ENCODE measurements at places on chromosomes 16 and 17. TPM values are rescaled to one million over a fixed set of nuclear protein-coding genes. Genes with fewer than 3 reads are reported as not detected.

The C17orf100 gene
- 1.5 TPM for total RNA-seq

The SEPHS2 gene
- 61.4 TPM for total RNA-seq

The RPGRIP1L gene
- total RNA-seq, result 6.5 TPM

The MYL11 gene
- 0.83 TPM for total RNA-seq

The ERAL1 gene
- 43.0 TPM for total RNA-seq

The PROCA1 gene
- 4.5 TPM for total RNA-seq

The KRT24 gene
- not detected for total RNA-seq

The DLX4 gene
- 0.87 TPM for total RNA-seq

The ALDH3A1 gene
- 0.14 TPM for total RNA-seq

DNA sequence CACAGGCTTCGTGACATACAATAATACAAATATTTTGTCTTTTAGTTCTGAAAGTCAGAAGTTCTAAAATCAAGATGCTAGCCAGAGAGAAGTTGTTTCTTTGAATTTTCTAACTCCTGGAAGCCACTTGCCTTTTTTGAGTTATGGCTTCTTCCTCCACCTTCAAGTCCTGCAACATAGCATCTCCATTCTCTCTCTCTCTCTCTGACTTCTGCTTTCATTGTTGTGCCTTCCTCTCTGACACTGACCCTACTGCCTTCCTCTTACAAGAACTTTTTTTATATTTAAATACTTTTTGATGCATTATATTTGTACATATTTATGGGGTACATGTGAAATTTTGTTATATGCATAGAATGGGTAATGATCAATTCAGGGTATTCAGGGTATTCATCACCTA is 205.9 kb downstream of the MAP2K6 start:
- DNase-seq, result no peak

DNA sequence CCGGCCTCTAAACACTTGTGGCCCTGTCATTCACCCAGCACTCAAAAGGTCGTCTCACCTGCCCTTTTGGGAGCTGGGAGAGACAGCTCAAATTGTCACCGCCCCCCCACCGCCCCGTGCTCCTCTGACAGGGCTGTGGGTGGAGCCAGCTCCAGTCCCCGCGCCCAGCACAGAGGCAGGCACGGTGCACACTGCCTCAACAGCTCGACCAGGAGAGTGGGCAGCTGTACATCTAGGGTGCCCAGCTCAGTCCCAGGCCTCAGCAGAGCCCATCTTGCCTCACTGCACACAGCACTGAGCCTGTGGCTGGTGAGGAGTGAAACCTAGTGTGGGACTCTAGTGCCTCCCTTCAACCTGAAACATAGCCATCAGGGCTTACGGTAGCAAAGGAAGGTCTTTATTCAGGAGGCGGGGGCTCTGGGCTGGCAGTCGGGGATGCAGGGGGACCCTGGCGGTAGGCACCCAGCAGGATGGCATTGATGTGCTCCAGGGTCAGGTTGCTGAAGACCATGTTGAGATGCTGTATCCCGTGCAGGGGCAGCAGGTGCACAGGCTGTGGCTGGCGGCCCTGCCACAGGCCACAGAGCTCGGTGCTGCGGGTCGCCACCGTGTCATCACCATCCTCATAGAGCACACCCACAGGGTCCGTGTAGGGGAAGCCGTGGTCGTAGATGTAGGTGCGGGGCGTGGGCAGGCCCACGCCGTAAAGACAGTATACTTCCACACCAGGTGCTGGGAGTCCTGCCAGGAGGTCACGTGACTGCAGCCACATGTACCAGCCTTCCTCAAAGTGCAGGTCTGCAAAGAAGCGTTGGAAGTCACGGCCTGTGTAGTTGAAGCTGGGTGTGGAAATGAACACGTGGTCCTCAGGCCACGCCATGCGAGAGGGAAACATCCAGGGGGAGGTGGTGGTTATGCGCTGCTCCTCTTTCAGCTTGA is 3.1 kb upstream of the PSMB10 start:
- DNase-seq, result peak; percentile 66

DNA sequence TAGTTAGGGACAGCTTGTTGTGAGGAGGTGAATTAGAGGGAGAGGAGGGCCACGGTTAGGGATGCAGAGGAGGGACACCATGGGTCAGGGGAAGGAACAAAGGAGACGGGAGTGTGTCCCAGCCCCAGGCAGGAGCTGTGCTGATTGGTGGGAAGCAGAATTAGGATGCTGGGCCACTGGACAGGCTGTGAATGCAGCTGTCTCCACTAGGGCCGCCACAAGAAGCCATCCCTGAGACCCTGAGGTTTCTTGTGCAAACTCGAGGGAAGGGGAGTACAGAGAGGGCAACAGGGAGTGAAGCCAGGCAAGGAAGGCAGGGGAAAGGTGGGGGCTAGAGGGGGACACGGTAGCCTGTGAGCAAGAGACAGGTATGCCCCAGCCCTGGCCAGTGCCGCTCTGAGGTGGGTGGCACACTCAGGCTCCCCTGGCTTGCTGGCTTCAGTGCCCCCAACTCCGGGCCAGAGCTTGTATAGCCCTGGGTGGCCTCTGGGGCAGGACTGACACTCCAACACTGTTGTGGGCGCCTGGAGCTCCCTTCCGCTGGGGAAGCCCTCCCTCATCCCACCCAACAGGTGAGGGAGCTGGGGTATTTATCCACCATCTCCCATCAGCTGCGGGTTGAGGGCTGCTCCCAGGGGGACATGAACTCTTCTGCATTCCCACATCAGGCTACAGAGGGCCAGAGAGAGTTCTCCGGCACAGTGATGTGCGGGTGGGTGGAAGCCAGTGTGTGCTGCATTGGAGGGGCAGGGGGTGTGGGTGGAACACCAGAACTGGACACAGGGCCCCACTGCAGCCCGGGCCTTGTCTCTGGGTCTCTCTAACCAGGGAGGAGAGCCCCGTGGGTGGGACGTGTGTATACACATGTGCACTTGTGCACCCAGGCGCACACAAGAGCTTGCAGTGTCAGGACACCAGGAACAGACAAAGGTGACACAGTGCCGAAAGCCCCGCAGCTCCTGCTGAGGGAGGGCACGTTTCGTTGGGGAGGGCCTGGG is 8.3 kb upstream of the SPPL2C start:
- DNase-seq, result no peak

DNA sequence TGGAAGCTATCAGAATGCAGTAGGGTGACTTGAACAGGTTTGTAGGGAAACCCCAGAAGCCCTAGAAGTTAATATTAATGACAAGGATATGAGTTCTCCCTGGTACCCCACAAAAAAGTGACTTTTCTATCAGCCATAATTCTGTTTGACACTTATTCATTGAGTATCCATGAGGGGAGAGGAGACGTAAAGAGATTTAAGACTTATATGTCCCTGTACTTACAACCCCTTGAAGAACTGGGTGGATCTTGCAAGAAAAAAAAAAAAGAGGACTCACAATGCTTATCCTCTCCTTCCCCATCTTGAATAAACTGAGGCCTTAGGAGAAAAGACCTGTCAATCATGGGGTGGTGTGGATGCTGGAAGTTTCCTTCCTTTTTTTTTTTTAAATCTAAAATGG is 203.5 kb downstream of the CBLN1 start:
- no peak for DNase-seq

GRCh38 chr16:30374538-30374937 is at the start of gene MYL11:
Gene MYL11, plus strand, starts transcription at chr16:30374802. Its CDS starts 56 bp downstream, at chr16:30374858.
- DNase-seq, result no peak

DNA sequence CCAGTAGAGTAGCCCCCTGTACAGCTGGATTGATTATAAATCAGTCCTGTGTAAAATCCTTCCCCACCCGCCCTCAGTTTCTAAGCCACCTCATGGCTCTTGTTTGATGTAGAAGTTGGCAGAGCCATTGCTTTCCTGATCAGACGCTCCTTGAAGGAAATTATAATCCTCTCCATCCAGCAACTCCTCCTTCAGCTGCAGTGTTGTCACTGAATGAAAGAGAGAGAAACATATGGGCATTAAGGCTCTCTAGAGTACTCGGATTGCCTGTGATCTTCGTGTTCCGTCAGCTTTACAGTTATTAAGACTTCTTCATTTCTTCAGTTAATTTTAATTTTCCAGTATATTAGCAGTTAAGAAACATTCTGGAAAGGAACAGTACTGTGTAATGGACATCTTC is 14.3 kb downstream of the NME2 start:
- DNase-seq, result no peak

- DNase-seq, result no peak
Observed at GRCh38 chr16:2035431-2036199, 8.9 kb downstream of the NHERF2 start.

DNA sequence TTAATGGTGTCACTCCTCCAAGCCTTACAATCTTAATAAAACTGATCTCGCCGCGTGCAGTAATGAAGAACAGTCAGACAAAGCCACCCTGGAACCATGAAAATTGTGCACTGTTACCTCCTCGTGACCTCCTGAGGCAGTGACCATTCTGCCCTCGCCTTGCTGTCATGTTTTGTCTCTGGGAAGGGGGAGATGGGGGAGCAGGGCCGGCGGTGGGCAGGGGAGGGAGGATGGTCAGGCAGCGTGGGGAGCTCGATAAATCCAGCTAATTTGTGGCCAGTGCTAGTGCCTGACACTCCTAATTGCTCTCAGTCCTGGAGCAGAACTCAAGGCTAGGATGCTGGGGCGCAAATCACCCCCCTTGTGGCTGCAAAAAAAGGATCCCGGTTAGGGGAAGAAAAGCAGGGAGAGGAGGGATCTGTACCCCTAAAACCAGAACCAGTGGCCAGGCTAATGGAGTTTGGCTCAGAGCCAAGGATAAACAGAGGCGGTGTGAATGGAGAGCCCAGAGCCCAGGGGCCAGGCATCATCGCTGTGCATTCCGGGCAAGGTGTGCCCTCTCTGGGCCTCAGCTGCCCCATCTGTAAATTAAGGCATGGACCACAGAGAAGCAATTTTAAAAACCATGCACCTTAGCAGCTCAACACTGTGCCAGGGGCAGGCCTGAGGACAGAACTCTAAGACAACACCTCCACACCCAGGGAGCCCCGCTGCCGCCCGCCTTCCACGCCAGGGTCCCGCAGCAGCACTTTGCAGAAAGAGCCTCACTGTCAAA is 113.3 kb downstream of the ZNF423 start:
- no peak for DNase-seq

DNA sequence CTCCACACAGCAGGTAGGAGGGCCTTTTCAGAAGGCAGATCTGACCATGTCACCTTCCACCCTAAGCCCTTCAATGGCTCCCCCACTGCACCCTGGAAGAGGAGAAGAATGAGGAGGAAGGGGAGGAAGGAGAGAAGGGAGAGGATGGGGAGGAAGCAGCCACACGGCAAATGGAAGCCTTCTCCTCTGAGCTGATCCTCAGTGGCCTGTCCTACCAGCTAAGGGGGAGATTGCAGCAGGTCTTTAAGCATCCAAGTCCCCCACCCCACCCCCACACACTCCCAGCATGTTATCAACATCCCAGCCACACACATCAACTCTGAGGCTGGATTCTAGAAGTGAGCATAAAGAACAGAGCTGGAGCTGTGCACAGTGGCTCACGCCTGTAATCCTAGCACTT is 46.2 kb upstream of the RBFOX3 start:
- no peak for DNase-seq

GRCh38 chr17:64780096-64781013 is 118.2 kb upstream of the SMURF2 start:
- DNase-seq, result peak; percentile 89

- peak; percentile 58 for DNase-seq
Observed at GRCh38 chr17:36755586-36755985, 154.2 kb downstream of the MRM1 start.

DNA sequence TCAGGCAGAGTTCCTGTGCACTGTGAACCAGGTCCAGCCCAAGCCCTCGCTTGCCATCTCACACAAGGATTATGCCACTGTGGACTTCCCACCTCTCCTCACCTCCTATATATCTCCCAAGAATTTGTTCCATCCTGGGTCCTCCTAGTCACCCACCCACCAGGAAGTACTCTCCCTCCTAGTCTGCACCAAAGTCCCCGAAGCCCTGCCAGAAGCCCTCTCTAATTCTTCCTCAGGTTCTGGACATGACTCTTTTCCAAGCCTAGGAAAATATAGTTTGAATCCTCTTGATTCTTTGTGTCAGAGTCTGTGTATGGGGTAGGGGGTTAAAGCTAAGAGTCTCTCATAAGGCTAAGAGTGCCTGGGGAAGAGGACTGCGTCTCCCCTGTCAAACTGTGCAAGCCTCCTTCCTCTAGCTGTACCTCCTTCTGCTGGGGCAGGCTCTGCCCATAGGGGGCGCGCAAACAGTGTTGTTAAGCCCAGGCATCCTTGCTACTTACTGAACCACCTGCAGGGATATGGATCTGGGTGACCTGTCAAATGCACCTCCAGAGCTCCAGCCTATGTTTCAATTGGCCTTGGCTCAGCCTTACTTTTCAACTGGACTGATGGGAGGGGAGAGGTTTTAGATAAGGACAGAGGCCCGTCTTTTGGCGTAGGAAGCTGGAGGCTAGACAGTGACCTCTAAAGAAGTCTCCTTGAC is 16.6 kb upstream of the DLX4 start:
- peak; percentile 88 for DNase-seq

DNA sequence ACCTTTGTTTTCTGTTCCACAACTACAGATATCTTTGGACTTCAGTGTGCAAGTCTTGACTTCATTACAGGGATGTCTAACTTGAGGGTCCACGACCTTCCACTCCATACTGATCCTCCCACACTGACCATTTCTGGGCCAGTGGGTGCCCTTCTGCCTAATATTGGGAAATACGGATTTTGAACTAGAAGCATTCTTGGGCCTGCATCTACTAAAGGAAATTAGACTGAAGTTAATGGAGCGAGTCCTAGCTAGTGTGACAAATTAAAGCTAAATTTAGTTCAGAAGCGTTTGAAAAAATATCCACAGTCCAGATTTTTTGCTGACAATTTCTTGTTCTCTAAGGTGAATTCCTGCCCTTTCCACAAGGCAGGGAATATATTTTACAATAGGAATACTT is 9.9 kb upstream of the TMIGD1 start:
- no peak for DNase-seq

DNA sequence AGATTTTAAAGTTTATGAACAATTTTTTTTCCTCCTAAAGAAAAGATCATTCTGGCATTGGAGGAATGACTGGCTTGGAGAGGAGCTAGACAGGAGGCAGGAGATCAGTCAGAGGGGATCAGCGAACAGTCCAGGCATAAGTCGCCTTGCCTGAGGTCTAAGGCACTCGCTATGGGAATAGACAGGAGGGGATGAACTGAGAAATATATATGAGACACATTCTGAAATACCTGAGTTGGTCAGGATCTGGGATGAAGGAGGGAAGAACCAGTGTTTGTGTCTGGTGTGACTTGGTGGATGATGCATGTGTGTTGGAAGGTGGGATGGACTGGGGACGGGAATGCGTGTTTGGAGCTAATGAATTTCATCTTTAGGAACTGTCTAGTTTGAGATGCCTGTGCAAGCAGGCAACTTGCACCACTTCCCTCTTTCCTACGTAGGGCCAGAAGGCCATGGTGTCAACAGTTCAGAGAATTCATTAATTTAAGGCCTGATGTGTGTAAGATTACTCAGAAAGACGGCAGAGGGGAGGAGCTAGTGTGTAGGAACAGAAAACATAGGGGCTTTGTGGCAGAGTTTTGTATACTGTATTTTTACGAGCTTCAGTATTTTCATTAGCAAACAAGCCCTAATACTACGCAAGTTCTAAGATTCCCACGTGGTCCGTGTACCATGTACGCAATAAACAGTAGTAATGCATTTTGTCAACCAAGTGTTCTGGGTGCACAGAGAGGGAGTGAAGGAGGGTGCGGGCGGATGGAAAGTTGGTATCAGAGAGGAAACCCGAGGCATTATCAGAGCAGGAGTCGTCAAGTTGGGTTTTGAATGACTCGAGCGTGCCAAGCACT is 825 bp downstream of the HEATR6 start:
- peak; percentile 77 for DNase-seq

GRCh38 chr17:2125013-2125535 is 70.2 kb downstream of the HIC1 start:
- DNase-seq, result no peak

All from activated CD4-positive, alpha-beta memory T cell treated with anti-CD3 and anti-CD28 coated beads for 36 hours (primary cell).